ENCODE measurements at places on chromosomes 13 and 19.

GRCh38 chr13:24042710-24043440 is 117.6 kb upstream of the SPATA13 start:
- DNase-seq = no peak

GRCh38 chr13:69296130-69296529 is 811.5 kb upstream of the ATXN8OS start:
- no peak for DNase-seq

DNA sequence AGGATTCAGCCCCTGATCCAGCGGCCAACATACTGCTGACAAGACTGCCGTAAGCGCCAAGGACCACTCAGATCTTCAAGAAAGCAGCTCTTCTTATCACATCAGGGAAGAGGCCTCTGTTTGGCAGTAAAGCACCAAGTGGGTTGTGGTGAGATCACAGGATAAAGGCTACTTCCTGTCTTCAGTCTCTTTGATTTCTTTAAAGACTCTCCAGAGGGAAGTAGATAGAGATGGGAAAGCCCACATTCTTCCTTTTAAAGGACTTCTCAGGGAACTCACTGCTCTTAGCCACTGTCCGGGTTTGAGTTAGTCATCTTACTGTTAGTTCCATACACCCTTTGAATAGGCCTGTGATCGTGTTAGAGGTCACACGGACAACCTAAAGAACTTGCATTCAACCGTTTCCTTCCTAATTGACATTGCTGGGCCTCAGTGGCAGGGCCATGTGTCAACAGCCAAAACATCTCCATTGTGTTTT is 47.2 kb upstream of the POMP start:
- no peak for DNase-seq

DNA sequence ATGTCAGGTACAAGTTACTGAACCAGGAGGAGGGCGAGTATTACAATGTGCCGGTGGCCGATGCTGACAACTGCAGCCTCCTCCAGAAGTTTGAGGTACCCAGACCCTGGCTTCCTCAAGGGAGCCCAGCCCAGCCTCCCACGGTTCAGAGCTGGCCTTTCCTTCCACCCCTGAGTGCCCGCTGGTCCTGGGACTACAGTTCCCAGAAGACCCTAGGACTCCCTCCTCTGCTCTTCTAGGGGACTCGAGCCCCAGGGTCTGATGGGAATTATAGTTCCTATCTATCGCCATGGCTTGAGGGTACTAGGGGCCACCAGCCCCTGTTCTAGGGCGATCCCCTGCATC is 11.0 kb downstream of the PRKCG start:
- no peak for DNase-seq

GRCh38 chr19:6048348-6048747 is 62.0 kb downstream of the RFX2 start:
- no peak for DNase-seq

- no peak for DNase-seq
These were observed 18.2 kb downstream of the IL17D start for GRCh38 chr13:20721454-20722357.

DNA sequence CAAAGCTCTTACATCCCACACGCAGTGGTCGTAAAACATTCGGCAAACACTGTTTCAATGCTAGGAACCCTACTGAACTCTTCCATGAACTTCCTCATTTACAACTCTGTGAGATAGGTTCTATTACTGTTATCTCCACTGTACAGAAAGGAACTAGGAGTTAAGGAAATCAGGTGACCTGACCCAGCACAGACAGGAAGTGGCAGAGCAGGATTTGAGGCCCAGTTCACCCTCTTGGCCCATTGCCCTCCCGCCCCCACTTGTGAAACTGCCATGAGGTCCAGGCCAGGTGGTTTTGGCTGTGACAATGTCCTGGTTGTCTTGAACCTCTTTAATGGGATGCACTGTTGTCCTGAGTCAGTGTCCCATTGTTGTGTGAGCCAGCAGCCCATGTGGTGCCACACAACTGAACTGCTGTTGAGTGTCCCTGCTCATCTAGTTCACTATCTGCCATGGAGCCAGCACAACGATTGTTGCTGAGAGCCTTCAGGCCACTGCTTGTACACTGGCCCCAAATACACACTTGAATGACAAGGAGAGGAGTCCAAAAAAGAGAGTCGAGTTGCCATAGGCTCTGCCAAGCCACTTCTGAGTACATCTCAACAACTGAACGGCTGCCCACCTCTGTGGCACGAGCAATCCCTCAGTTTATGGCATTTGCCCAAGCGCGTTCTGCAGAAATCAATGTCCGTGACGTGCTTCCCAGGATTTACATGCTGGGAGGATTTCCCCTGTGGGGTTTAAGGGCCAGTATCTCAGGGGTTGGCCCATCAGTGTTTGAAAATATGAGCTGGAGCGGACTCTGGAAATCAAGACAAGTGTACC is 484.6 kb downstream of the TSHZ3 start:
- DNase-seq = no peak

DNA sequence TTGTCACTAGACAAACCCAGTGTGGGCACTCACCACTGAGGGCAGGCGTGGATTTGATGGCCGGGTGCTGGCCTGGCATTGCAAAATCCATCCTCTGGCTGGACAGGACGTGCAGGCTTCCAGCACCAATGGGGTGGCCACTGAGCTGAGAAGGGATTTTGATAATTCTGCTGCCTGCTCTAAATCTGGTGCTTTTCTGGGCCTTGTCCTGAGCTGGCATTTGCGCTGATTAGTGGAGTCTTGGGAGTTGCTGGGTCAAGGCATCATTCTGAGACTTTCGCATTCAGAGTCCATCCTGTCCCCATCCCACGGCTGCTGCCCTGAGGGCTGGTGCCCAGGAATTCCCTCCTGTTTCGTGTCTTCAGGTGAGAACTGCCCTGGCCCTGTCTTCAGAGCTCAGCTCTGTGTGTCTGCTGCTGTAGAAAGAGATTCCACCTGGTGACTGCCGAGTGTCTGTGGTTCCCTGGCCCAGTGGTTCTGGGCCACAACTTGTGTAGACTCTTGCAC is 65.9 kb upstream of the MCF2L start:
- no peak for DNase-seq

Measured in D721Med (cell line).